ENCODE measurements at places on chromosomes 2 and 18.

DNA sequence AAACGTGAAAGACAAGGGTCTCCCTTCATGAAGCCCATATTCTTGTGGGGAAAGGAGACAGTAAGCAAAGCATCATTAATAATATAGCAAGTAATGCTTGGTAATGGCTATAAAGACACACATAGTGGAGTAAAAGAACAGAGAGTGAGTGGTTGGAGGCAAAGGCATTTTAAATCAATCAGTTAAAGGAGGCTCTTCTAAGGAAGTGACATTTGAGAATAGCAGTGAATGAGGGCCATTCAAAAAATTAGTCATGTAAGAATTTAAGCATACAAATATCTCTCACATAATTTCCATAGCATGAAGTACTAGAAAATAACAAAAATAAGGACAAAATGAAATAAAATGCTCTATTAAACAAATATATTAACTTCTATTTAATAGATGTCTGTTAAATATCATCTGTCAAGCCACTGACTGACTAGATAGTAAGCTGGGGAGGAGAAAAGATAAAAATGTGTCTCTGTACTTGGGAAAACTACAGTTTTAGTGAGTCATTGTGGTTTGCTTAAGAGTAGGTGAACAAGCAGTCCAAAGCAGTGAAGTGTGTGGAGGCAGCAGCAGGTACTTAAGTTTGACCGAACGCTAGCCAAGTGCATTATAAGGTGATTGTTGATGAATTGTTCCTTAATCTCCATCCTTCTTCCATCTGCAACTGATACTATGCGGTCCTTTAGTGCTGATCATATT, 160.1 kb downstream of the PARD3B start:
- no peak for DNase-seq

DNA sequence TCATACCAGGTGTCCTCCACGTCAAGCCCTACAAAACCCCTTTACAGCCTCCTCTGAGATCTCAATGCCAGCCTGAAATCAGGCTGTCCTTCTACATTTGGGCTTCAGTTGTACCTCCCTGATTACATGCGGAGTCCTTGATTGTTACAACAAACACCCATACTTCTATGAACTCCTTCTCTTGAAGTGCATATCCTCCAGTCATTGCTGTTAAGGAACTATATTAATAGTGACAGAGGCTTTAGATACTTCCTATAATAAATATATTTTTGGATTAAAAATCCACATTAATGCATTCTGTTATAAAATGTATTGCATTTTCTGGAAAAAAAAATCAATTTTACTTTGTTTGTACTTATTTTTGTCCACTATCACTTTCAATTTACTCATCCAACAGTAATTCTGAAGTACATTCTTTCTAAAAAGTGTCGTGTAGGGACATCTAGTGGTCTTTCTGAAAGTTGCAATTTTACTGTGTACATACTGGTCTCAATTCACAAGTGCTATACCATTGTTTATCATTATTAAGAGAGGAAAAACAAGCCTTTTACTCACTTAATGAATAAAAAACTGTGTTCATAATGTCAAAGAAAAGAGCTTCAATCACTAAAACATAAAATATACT, 316.4 kb downstream of the DSEL start:
- DNase-seq, result no peak

DNA sequence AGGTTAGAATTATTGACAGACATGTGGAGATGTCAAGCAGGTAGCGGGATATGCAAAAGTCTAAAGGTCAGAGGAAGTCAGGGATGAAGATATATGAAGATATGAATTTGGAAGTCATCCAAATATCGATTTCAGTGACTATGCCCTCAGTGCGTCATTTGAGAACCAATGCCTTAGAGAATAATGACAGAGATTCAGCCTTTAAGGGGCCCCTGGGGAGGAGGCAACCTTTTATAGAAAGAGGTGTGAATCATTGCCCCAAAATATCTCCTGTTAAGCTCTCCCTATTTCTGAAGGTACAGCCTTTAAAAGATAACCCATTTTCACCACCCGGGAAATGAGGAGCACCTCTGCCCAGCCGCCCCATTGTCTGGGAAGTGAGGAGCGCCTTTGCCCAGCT, 223.4 kb downstream of the NCKAP5 start:
- DNase-seq, result no peak

DNA sequence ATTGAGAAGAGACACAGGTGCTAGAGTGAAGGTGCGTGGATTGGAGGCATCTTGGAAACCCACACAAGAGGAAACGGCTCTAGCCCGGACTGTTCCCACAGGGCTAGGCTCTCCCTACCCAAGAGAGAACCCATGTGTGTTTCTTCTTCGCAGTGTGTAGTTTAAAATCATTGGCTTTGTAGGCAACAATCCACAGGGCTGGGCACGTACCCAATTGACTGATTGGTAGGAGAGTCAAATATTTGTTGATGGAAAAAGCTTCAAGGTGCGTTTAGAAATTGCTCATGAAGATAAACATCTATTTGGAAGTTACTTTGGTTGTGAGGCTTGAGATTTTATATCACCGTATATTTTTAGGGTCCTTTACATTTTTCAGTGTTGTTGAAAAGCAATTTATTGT, 13.2 kb upstream of the YWHAQ start:
- DNase-seq, result no peak

GRCh38 chr18:35409911-35410310, 32.8 kb upstream of the ZNF396 start:
- no peak for DNase-seq

- DNase-seq, result no peak
These were observed 516 bp downstream of the EIF2AK2 start for GRCh38 chr2:37156071-37156856.

- DNase-seq, result no peak
These were observed 406.1 kb downstream of the LRATD1 start for GRCh38 chr2:15038366-15039364.

- no peak for DNase-seq
These were observed 51.9 kb downstream of the PTPRM start for GRCh38 chr18:7618891-7619442.

- DNase-seq, result no peak
These were observed 764.6 kb upstream of the ZEB2 start for GRCh38 chr2:145284551-145284950.

GRCh38 chr2:2028041-2028440, 283.7 kb upstream of the PXDN start:
- no peak for DNase-seq

GRCh38 chr2:197576631-197577030, 60.8 kb downstream of the MOB4 start:
- no peak for DNase-seq

DNA sequence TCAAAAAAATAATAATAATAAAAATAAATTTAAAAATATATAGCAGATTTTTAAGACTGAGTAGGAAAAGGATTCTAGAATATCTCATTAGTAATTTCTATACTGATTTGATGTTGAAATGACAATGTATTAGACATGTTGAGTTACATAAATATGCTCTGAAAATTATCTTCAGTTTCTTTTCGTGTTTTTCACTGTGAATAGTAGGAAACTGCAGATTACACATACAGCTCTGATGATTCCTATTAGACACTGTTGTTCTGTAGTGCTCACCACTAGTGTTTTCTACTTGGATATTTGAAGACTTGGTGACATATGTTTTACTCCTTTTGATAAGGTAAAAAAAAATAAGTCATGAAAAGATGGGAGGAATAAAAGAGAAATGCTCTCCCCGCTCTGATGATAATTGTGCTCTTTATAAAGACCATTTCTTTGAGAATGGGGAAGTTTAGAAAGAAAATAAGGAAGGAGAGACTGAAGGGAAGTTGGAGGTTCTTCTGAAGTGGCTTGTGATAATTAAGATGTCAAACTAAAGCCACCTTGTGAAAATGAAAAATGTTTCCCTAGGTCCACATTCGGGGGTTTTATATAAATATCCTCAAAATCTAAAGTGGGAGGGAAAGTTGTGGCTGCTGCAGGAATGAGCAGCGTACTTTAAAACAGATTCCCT, 52.9 kb downstream of the SLC9A2 start:
- no peak for DNase-seq

DNA sequence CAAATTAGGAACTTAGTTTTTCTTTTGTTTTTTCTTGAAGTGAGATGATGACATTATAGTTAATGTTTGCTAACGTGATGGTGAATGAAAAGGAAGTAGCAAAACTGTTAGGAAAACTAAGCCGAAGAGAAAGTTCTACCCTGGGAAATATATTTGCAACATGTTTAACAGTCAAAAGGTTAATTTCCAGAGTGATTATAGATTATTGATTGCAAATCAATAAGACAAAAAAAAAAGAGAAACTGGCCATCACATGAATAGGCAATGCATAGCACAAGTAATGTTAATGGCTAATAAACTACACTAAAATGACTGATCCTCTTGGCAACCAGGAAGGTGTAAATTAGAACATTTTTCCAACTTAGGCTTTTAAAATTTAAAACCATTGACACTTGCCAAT, 26.0 kb upstream of the AMMECR1L start:
- DNase-seq, result no peak

- DNase-seq, result no peak
These were observed 27.2 kb downstream of the PPP3R1 start for GRCh38 chr2:68225119-68225632.

DNA sequence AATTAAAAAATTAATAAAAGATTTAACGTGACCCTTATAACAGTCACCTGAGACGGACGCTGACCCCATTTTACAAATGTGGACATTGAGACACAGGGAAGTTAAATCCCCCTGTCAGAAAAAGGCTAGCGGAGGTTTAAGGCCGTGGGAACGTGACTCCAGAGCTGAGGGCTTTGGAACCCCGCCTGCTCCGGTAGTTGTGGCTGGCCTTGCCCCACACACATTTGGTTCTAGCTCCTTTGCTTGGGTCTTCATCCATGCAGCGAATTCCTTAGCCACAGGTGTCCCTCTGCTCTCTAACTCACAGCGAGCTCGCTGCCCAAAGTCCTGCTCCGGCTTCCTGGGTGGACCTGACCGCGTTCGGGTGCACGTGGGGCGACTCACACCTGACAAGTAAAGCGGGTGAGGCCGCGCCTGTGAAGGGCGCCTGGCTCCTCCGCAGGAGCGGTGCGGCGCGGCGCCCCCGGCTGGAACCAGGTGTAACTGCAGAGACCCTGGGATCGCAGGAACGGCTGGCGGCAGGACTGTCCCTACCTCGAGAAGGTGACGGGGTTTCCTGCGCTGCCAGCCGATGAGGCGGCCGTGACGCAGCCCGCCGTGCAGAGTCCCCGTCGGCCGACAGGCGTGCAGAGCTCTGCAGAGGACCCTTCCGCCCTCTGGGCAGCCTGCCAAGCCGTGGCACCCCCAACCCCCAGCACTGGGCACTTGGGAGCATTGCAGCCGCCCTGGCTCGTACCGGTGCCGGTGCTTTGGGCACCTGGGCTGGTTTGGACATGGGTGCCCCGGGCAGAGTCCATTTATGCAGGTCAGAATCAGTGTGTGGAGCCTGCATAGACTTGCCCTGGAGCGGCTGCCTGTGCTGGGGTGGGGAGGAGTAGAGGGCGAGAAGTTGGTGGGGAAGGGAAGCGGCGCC, 2.4 kb upstream of the PROC start:
- peak; percentile 60 for DNase-seq

DNA sequence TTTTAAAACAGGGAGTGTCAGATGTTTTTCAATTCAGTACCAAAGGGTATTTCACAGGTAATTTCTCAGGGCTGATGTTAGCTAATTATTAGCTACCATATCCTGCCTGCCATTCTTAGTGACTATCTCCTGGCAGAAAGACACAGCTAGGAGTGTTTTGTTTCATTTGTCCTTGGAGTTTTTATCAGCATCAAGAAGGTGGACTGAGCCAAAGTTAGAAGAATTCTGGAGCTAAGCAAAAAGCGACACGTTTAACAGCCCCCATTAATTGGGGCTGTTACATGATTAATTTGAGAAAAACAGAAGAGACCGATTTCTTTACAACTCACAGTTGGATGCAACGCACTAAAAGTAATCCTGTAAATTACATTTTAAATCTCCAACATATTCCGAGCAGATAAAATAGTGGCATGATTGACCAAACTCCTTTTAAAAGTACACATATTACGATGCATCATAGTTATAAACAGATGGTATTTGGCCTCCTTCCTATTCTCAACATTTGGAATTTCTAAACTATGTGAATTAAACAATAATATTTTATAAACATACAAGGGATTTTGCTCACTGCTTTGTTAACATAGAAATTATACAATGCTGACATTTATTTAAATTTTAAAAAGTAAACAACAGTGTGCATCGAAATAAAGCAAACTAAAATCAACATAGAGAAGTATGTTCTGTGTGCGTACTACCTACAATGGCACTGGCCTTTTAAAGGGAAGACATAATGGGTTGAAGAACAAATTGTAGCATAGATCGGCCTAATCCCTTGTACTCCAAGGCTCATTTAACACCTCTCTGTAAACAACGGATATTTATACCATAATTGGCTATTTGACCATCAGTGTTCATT, 585.1 kb downstream of the ZEB2 start:
- no peak for DNase-seq

DNA sequence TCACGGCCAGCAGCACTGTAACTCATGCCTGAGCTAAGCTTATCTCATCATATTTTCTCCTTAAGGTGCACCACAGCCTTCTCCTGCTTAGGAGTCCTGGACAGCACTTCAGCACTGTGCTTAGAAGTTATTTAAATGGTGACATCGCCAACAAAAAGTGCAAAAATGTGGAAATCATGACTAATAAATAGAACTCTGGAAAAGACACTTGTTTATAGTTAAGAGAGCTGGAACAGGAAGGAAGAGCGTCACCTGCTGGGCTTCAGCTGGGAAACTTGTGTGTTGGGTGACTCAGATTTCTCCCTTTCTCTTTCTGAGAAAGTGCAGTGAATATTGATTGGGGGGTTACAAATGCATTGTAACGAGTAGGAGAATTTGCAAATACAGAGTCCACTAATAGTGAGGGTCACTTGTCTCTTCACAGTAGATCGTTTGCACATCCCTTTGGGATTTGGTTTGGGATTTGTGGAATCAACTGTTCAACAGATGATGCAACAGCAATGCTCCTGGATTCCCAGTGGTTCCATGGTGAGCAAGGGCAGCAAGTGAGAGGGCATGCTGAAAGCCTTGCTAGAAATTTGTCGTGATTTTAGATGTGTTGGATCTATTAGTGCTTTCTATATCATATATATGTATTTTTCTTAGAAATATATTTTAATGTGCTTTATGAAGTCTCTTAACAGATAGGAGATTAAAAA, 84.2 kb downstream of the DOK6 start:
- no peak for DNase-seq

DNA sequence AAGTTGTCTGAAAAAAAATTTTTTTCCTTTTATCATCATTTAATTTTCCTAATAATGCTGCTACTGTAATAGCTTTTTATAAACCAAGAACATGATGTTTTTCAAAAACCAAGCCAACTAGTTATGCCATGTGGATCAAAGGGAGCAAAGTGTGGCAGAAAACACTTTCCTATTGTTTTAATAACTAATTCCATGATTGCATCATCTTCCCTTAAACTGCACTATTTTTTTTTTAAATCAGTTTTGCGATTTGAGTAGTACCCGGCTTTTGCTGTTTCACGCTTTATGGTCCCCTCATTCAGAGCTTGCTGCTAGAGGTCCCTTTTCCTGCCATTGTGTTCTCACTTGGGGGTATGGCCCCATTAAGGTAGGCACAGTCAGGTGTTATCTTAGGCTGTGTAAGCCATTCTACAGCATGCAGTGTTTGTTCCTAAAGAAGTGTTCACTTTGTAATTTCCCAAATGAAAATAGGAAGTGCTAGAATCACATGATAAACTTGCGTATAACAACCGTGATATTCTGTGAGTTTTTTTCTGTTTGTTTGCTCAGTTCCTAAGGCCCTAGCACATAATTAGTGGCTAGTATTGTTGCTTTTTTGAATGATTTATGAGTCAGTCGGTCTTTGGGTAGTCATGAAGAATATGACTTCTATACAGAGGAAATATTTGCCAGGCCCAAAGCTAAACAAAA, 225.8 kb downstream of the PTGR3 start:
- no peak for DNase-seq
